AG08395 (cell line): ENCODE measurements at places on chromosomes 1 and 21.
A peak's percentile ranks its signal among the peaks of the same experiment; 100 is the strongest.

DNA sequence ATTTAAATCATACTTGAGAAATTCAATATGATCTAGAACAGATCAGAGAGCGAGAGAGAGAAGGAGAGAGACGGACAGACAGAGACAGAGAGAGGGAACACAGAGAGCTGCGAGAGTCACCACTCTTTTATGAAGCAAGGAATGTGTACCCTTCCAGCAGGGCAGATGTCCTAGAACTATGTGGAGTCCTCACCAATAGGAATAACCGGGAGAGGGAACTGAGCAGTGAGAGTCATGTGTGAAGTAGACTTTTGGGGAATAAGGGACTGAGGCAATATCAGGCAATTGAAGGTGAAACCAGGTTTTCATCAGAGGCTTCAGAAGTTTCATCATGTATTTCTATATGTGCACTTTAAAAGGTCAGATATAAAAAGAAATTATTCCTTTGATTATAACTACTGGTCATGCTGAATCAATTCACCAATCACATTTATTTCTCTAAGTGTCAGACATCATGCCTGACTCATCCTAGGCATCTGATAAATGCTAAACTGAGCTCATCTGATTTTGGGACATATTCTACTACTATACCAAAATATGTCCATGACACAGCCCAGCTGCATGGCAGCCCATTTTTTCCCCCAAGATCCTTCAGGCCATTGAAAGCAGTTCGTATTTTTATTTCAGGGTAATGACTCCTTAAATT, 22.4 kb downstream of the VTCN1 start:
- DNase-seq, result peak; percentile 20

DNA sequence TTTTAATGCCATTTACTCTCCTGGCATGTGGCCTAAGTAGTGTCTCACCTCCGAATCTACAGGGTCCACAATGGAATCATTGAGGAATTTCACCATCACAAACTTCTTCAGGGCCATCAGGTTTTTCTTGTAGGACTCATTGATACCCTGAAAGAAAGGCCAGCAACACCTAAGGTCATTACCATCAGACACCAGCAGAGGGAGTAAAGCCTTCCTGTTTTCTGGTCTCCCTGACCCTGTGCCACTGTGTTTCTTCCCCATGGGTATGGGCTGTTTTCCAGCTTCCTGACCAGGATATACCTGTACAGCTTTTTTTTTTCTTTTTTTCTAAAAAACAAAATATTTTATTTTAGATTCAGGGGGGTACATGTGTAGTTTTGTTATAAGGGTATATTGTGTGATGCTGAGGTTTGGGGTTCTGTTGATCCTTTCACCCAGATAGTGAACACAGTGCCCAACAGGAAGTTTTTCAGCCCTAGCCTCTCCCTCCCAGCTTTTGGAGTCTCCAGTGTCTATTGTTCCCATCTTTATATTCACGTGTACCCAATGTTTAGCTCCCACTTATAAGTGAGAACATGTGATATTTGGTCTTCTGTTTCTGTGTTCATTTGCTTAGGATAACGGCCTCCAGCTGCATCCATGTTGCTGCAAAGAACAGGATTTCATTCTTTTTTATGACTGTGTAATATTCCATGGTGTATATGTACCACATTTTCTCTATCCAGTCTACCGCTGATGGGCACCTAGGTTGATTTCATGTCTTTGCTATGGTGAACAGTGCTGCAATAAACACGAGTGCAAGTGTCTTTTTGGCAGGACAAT, 18.3 kb downstream of the PPT1 start:
- peak; percentile 65 for DNase-seq

GRCh38 chr1:192852001-192852947, 43.4 kb downstream of the RGS2 start:
- DNase-seq, result no peak

GRCh38 chr1:152960452-152961044, 9.9 kb upstream of the SPRR4 start:
- DNase-seq, result no peak

- DNase-seq, result no peak
Measured at GRCh38 chr1:101112051-101112780, 86.6 kb upstream of the DPH5 start.

GRCh38 chr1:109650609-109651008, 5.3 kb upstream of the GSTM4 start:
- DNase-seq, result no peak

DNA sequence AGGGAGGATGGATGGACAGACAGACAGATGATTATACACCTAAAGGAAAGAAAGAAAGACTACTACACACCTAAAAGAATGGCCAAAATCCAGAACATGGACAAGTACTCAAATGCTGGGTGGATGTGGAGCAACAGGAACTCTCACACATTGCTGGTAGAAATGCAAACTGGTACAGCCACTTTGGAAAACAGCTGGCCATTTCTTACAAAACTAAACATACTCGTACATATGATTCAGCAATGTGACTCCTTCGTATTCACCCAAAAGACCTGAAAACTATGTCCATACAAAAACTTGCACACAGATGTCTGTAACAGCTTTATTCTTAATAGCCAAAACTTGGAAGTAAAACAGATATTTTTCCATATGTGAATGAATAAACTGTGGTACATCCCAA, 51.3 kb downstream of the PRPF38A start:
- DNase-seq, result no peak

DNA sequence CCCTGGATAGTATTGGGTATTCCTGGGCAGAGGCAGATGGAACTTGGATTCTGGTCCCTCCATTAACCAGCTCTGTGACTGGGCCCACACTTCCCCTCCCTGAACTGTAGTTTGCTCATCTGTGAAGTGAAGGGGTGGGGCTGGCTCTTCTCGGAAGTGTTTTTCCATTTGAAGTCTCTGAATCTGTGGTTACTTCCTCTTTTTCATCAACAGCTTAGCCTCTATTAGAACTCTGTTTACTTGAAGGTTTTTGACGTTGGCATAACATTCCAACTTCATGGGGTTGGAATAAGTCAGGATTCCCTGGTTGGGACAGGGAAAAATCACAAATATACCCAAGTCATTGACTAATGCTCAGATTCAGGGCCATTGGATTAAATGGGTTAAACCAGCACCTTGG, 3.6 kb downstream of the KIAA0040 start:
- no peak for DNase-seq

- DNase-seq, result no peak
Measured at GRCh38 chr21:45347048-45347711, 57.8 kb upstream of the COL18A1 start.

DNA sequence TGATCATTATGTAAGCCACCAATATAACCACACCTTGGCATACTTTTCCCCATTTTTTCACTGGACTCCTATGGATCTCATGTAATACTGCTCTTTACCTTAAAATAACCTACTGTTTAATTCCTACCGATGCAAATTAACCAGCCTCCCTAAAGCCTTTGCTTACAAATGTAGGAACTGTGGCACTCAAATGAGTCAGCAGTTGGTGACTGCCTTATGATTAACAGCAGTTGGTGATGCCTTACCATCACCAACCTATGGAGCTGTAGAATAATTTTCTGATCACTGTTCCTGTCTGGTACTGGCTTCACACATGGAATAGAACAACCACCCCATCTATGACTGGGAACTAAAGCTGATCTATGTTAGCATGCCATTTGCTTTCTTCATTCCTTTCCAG, 7.8 kb upstream of the NUDT17 start:
- DNase-seq, result no peak

DNA sequence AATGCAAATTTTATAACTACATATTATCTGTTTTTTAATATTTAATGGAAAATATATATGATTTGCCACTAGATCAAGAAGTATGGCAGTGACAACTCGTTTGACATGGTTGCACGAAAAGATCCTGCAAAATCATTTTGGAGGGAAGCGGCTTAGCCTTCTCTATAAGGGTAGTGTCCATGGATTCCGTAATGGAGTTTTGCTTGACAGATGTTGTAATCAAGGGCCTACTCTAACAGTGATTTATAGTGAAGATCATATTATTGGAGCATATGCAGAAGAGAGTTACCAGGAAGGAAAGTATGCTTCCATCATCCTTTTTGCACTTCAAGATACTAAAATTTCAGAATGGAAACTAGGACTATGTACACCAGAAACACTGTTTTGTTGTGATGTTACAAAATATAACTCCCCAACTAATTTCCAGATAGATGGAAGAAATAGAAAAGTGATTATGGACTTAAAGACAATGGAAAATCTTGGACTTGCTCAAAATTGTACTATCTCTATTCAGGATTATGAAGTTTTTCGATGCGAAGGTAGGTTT, 556 bp downstream of the IFI44 start:
- DNase-seq, result peak; percentile 7

DNA sequence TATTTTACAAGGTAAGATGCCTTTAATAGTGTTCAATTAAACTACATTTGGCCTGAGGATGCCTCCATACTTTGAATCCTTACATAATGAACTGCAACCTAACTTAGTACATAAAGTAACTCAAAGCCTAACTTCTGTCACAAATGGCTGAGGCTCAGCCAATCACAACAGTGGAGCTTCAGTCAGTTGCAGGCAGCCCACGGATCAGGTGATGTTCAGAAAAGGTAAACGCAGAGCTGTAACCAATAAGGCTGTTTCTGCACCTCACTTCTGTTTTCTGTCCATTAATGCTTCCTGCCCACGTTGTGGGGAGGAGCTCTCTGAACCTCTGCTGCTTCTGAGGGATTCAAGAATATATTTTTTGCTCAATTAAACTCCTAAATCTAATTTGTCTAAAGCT, 94.8 kb upstream of the KIAA0040 start:
- DNase-seq, result no peak

DNA sequence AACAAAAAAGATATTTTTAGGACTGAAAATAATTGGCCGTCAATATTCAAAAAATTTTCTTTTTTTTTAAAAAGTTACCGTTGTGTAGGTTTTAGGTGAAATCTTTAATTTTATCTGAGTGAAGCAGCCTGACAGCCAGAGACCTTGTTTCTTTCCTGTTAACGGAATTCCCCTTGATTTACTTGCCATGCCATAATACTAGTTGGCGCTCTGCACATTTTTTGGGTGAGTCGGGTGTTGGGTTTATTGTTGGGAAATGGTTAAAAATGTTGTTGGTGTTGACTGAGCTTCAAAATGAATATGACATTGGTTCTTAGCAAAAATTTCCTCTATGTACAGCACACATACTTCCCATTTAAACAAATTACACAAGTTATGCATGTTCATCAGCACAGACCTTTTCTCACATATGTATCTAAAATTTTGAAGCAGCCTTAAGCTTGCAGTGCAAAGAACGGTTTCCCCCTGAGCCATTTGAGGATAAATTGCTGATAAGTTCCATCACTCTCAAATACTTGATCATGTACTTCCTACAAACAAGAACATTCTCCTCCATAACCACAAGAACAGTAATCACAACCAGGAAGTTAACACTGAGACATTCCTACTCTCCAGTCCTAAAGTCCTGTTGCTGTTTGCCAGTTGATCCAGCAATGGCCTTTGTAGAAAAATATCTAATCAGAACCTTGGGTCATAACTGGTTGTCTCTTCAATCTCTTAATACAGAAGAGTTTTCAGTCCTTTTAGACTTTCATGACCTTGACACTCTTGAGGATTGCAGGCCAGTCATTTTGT, 34.2 kb downstream of the CAMTA1 start:
- peak; percentile 31 for DNase-seq

- peak; percentile 74 for DNase-seq
Measured at GRCh38 chr1:209900734-209901133, 37.3 kb upstream of the SYT14 start.

GRCh38 chr1:30521261-30521865, 202.0 kb downstream of the MATN1 start:
- no peak for DNase-seq

DNA sequence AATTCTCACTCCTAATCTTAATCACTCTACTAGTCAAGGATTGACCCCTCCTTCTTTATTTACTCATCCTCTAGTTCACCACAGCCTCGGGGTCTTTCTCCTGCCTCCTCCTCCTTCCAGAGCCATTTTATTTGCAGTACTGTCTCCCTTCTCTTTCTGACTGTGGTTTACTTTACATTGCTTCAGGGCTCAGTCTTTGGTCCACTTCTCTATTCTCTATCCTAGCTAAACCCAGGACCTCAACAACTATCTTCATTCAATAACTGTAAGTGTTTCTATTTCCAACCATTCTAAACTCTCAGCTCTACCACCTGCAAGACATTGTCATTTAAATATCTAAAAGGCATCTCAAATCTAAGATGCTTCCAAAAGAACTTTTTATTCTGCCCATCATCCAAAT, 493.8 kb downstream of the TTLL7 start:
- DNase-seq, result no peak

DNA sequence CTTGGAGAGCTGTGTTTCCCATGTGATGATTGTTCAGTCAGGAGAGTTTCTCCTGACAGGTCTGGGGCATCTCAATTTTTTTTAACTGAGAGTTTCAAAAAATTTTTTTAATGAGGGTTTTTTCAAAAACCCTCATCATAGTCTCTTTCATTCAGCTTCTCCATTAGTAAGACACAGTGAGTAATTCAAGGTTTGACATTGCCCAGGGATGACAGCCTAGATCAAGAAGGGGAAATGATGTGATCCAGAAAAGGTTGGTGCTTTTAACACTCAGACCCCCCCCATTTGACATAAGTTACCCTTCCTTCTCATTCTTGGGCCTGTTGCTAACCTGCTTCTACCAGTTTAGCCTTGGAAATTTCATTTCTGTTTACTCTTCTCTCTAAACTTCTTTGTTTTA, 189.4 kb upstream of the HOOK1 start:
- no peak for DNase-seq

DNA sequence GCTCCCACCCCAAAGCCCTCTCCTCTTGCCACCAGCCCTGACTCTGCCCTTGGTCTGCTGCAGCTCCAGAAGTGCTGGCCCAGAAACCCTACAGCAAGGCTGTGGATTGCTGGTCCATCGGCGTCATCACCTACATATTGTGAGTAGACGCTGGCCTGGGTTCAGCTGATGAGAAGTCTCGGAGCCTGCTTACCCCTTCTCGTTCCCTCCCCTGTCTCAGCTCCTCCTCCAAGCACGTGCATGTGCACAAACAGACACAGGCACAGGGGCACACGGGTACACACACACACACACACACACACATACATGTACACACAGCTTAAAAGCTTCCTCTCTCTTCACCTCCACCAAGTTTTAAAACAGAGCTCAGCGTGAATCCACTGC, 24.3 kb downstream of the CAMK1G start:
- DNase-seq, result no peak

DNA sequence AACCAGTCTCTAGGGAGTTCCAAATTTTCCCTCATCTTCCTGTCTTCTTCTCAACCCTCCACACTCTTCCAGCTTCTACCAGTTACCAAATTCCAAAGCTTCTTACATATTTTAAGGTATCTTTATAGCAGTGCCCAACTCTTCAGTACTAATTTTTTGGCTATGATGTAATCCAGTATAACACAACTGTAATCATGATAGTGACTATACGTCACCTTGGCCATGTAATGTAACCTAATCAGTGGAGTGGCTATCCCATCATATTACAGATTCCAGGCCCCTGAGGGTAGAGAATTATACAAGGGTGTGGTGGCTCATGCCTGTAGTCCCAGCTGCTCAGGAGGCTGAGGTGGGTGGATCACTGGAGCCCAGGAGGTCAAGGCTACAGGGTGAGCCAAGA, 143.2 kb downstream of the CLEC20A start:
- DNase-seq, result no peak

DNA sequence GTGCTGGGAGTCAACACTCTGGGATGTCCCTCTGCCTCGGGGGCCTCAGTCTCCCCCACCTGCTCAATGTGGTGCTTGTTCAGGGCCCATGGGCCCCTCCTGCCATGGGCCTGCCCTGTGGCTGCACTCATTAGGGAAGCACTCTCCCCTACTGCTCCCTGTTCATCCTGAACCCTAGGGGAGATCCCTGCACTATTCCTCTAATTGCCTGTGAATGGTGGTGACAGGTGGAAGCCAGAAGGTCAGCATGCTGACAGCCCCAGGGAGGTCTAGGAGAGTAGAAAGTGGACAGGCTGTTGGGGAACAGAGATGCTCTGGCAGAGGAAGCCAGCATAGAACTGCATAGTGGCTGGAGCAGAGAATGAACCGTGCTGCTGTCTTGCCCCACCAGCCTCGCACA, 217.6 kb downstream of the TRABD2B start:
- DNase-seq, result no peak
